T1000 (cell line): ENCODE measurements at places on chromosomes 4 and X.

DNA sequence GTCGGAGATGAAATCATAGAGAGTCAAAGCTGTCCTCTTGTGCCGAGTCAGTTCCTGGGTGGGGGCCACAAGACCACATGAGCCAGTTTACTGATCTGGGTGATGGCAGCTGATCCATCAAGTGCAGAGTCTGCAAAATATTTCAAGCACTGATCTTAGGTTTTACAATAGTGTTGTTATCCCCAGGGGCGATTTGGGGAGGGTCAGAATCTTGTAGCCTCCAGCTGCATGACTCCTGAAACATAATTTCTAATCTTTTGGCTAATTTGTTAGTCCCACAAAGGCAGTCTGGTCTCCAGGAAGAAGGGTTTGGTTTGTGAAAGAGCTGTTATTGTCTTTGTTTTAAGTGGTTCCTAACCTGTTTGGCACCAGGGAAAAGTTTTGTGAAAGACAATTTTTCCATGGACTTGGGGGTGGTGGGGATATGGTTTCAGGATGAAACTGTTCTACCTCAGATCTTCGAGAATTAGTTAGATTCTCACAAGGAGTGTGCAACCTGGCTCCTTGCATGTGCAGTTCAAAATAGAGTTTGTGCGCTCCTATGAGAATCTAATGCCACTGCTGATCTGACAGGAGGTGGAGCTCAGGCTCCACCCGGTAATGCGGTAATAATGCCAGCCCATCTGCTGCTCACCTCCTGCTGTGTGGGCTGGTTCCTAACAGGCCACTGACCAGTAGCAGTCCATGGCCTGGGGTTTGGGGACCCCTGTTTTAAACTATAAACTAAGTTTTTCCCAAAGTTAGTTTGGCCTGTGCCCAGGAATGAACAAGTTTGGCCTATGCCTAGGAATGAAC is 29.2 kb downstream of the METAP1 start:
- DNase-seq: no peak

DNA sequence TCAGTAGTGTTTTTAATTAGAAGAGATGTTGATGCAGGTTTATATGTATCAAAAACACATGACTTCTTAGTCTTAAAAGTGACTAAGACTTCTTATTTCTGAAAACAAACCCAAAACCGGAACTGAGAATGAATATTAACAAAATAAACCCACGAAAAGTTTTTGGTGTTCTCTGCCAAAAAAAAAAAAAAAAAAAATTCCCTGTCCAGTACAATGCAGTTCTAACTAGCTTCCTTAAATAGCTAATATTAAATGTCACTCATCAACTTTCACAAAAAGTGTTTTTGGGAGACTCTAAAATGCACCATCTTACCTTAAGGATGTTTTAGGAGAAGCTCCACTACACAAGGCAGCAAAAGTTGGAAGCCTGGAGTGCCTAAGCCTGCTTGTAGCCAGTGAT is 2.0 kb downstream of the ANKRD37 start:
- no peak for DNase-seq

GRCh38 chr4:13918991-13919441 is 291.5 kb upstream of the BOD1L1 start:
- no peak for DNase-seq

DNA sequence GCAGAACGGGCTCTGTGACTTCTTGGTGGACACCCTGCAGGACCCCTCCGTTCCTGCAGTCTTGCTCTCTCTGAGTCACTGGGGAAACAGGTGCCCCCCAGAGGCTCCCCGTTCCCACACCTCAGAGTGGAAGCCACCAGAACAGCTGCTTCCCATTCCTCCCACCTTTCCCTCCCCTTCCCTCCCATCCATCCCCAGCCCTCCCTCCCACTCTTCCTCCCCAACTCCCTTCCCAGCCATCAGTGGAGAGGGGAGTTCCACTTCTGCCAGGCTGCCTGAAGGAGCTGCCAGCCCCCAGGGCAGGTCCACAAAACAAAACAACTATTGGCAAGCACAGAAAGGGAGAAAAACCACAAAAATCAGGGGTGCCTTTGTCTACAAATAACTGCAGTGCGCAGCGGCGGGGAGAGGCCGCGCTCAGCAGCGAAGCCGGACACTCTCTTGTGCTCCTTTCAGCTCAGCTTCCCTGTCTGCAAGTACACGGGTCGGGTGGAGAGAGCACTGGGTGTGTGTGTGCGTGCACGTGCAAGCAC is 8.1 kb downstream of the SSR4 start:
- no peak for DNase-seq

- no peak for DNase-seq
Measured at GRCh38 chr4:170079981-170080380, 9.8 kb downstream of the AADAT start.

GRCh38 chr4:176377780-176378179 is 58.0 kb downstream of the SPCS3 start:
- DNase-seq: no peak

DNA sequence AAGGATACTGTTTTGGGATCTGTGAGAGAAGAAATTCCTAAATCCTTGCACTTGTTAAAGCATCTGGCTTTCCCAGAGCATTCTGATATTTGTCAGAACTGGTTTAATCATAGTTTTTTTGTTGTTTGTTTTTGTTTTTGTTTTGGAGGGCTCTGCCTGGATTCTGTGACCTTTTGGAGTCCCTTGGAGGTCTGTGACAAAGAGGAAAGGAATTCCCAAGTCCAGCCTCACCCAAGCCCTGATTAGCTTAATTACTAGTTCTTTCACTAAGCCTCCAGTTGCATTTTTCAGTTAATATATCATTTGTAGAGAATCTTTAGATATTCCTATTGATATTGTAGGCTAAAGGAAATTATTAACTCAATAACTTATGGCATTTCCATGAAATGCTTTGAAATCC is 711 bp downstream of the ACE2 start:
- DNase-seq: no peak

- no peak for DNase-seq
Measured at GRCh38 chr4:156515295-156515694, 456.3 kb downstream of the PDGFC start.

- DNase-seq: no peak
Measured at GRCh38 chrX:47900833-47901232, 64.1 kb downstream of the ZNF81 start.

- no peak for DNase-seq
Measured at GRCh38 chr4:144594471-144594986, 51.4 kb upstream of the HHIP start.

DNA sequence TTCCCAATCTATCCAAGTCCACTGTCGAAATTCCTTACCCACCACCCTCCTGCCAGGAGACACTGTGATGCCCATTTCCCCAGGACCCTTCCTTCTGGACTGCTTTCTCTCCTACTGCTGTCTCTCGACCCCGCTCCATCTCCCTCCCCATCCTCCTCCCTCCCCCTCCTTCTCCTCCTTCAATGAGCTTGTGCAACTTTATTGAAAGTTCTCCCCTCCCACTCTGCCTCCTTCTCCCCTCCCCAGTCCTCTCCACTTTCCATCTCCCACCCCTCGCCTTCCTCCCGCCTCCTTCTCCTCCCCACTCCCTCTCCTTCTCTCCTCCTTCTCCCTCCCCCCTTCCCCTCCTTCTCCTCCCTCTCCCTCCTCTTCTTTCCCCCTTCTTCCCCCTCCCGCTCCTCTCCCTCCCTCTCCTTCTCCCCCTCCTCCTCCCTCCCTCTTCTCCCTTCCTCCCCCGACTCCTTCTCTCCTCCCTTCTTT is 116.6 kb upstream of the FAT1 start:
- DNase-seq: no peak

GRCh38 chr4:22372986-22373385 is 142.9 kb downstream of the ADGRA3 start:
- no peak for DNase-seq

- DNase-seq: no peak
Measured at GRCh38 chr4:188268131-188268908, 129.1 kb downstream of the TRIML1 start.

DNA sequence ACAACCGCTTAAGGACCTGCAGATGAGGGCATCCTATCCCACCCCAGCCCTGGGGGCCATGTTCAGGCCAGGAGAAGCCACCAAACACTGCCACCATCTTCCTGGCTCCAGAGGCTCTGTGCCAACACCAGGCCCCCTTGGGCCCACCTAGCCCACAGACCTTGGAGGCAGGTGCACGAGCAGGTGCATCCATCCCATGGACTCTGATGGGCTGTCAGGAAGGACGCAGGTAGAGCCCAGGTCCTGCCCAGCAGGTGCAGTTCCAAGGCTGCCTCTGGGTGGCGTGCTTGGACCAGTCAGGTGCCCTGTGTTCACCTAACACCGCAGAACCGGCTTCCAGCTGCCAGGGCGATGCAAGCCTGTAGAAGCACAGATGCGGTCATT is 22.8 kb upstream of the PDE6B start:
- no peak for DNase-seq

DNA sequence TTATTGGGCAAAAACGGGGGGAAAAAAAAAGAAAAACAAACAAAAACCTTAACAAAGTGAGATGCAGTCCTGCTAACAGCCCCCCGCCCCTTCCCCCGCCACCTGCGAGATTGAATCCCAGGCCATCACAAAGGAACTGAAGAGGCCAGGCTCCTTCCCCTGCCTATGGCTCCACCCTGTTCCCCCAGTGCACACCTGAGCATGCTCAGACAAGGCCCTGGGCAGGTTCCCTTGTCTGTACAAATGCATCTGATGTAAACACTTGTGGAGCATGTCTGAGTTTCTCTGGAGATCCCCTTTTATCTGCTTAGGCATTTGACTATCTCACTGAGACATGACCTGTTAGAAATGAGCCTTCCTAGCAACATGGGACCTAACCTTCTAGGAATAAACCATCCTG is 983.7 kb upstream of the PABPC4L start:
- DNase-seq: no peak

- DNase-seq: no peak
Measured at GRCh38 chr4:10381146-10381545, 76.1 kb downstream of the ZNF518B start.

GRCh38 chr4:146112389-146112788 is 63.1 kb upstream of the LSM6 start:
- no peak for DNase-seq

DNA sequence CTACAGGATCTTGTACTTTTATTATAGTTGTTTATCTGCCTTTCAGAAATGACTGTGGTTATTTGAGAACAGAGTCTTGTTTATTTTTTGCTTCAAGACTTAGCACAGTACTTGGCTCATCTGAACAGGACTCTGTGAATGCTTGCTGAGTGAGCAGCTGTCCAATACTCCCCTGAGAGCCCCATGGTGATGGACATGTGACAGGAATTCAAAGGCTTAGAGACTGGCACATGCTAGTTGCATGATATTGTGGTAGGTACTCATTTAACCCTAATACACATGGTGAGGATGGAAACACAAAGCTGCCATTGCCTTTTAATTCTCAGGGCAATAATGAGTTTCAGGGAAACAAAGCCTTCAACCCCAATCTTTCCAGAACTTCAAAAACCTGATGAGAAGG is 97.3 kb downstream of the GEMIN8 start:
- DNase-seq: no peak

DNA sequence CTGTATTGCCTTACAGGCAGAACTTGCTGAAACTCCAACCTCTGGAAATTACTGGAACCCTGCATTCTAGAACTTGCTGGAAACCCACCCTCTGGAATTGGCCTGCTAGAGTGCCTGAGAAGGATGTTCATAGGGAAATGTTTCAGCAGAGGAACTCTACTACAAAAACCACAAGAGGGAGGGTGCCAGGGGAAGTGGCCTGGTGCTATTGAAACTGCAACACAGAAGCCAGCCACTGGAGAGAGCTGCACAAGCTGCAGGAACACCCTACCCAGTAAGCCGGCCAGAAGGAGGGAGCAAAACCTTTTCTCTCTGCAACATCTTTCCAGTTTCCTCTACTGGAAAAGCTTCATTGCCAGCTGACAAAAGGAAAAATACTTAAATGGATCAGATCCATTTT is 2.5 kb upstream of the BRWD3 start:
- DNase-seq: no peak
